ENCODE measurements at places on chromosomes 11 and 22.

DNA sequence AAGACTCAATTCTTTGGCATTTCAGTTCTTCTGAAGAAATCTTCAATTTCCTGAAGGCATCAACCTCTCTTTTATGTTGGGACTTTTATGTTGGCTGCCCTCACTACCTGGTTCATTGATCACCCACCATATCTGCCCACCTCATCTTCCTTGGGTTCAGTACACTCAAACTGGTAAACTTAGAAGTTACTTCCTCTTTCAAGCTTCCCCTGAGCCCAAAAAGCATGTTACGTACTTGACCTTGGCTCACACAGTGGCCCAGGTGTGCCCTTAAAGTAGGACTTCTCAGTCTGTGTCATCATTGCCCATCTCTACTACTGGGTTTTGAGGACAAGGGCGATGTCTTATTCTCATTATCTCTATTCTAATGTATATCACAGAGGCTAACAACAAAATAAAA lies 86.1 kb downstream of the GRIA4 start:
- no peak for DNase-seq

GRCh38 chr22:39947220-39948216 lies 12.7 kb upstream of the TMA7B start:
- no peak for DNase-seq

GRCh38 chr11:26227301-26227746 lies 104.6 kb upstream of the ANO3 start:
- DNase-seq = no peak

DNA sequence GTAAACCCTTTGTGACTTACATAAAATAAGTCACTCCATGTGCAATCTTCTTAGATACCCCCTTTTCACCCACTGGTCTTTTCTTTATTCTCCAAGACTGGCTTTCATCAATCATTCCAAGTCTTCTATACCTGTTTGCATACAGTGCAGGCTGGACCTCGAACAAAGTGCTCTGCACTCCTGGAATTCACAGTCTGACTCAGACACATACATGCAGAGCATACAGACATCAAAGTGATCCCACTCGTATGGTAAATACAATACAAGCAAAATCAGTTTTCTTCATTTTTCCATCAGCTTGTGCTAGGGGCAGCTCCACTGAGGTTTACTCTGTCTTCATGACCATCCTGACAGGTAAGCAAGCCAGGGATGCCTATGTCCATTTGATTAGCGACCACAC lies 16.8 kb upstream of the TMPRSS5 start:
- DNase-seq = no peak

GRCh38 chr11:65132988-65133700 lies 1.2 kb downstream of the SYVN1 start:
- DNase-seq = peak; percentile 36

Data from CD14-positive monocyte (primary cell).